Kidney (tissue), 22 donors: ENCODE measurements at places on chromosomes 16 and 17. TPM values are rescaled to one million over a fixed set of nuclear protein-coding genes. Genes with fewer than 3 reads are reported as not detected.

DNA sequence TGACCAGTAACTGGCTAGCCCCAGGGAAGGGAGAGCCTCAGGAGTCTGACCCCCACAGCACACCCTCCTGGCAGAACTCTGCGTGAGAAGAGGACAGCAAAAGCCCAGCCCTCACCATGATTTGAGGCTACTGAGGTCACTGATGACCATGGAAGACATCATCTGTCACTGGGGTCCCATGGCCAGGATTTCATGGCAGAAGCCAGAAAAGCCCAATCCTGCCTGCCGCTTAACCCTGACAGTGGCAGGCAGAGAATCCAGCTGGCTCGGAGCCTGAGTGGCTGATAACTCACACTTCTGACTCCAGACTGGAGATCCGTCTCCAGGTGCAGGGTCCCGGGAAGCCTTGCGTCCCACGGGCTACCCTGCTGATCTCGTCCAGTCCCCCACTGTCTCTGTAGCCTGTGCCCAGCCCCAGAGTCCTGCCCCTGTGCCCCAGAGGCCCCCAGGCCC lies 17.5 kb downstream of the GRIN2C start:
- DNase-seq: no peak

Gene FKBP10
- 19.6 TPM for polyA plus RNA-seq

Gene CNTNAP4
- not detected for polyA plus RNA-seq

GRCh38 chr16:1159325-1159972 lies 6.5 kb downstream of the CACNA1H start:
- DNase-seq: no peak

DNA sequence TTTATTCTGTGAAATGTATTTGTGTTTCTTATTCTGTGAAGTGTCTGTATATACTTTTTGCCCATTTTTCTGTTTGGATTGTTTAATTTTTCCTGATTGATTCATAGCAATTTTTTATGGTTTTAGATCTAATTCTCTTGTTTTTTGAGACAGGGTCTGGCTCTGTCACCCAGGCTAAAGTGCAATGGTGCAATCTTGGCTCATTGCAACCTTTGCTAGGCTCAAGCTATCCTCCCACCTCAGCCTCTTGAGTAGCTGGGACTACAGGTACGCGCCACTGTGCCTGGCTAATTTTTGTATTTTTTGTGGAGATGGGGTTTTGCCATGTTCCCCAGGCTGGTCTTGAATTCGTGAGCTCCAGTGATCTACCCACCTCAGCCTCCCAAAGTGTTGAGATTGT lies 31.5 kb downstream of the NF1 start:
- DNase-seq: no peak

GRCh38 chr17:6471531-6472465 lies 27.5 kb downstream of the PIMREG start:
- DNase-seq: no peak

GRCh38 chr17:37490638-37491614 lies 1.2 kb downstream of the DUSP14 start:
- DNase-seq: peak; percentile 23

DNA sequence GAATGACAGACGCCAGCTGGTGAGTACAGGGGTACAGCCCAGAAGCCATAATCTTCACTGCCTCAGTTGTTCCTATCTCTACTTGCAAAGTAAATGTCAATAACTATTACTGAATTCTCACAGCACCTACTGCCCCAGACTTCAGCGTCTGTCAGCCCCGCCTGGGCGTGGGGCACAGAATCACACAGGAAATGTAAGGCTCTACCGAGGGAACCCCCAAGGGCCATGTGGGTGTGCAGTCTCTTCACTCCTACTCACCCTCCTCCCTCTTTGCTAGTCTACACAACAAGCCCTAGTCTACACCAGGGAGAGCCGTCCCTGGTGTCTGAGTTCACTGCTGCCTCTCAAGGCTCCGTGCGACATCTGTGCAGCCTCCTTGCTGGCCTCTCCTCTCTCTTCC lies 4.5 kb downstream of the NPTX1 start:
- DNase-seq: no peak

DNA sequence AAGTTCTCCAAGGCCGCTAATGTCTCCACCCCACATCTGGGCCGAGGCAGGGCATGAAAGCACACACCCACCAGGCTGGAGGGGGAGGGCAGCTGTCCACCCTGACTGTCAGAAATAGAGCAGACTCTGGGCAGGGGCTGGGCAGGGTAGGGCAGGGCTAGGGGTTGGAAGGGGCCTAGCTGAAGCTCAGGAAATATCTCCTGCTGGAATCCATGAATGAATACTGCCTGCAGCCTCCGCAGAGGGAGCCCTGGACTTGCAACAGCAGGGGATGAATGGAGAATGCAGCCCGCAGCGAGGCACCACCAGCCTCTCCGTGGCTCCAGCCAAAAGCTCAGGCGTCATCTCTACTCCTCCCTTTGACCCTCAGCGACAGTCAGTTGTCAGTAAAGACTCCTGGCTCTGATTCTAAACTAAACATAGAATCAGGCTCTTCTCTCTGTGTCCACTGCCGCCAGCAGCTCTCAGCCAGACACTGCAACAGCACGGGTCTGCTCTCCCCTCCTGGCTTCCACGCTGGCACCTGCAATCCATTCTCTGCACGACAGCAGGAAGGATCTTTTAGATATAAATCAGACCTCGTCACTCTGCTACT lies 23.9 kb upstream of the NGFR start:
- no peak for DNase-seq

- no peak for DNase-seq
Measured at GRCh38 chr17:47162013-47162622, 27.0 kb downstream of the CDC27 start.

DNA sequence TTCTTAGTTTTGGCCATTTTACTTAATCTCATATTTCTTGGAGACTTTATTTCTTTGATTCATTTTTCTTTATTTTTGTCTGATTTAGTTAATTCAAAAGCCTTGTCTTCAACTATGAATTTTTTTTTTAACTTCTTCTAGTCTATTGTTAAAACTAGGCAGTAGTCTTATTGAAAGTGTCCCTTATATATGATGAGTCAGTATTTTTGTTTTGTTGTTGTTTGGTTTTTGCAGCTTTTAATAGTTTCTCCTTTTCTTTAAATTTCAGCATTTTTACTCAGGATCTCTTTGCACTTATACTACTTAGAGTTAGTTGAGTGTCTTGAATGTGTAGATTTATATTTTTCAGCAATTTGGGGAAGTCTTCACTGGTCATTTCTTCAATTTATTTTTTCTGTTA lies 758.5 kb upstream of the CDH8 start:
- no peak for DNase-seq

GRCh38 chr17:50482110-50482509 lies 3.5 kb downstream of the RSAD1 start:
- DNase-seq: no peak

GRCh38 chr17:40960144-40960543 lies 6.6 kb downstream of the KRT39 start:
- no peak for DNase-seq

Gene KRTAP2-3
- not detected for polyA plus RNA-seq

- DNase-seq: no peak
Measured at GRCh38 chr17:43874293-43874692, 27.3 kb downstream of the CD300LG start.

- DNase-seq: no peak
Measured at GRCh38 chr17:29677221-29677791, 54.6 kb upstream of the CORO6 start.

- DNase-seq: no peak
Measured at GRCh38 chr16:84959045-84959576, 52.2 kb downstream of the ZDHHC7 start.

Gene SKA2
- polyA plus RNA-seq: 40.3 TPM

DNA sequence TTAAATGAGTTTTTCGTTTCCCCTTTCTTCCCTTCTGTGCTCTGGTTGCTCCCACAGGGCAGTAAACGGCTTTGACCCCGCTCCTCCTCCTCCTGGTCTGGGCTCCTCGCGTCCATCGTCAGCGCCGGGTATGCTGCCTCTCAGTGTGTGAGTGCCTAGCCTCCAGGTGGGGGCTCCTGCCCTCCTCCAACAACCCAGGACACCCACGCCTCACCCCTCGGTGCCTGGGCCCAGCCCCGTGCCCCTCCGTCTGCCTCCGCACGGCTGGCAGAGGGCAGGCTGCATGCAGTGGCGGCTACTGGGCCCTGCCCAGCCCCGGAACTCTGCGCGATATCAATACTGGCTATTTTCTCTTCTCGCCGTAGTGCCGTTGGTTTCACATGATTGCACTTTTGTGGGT lies 31.2 kb downstream of the NDEL1 start:
- DNase-seq: no peak

DNA sequence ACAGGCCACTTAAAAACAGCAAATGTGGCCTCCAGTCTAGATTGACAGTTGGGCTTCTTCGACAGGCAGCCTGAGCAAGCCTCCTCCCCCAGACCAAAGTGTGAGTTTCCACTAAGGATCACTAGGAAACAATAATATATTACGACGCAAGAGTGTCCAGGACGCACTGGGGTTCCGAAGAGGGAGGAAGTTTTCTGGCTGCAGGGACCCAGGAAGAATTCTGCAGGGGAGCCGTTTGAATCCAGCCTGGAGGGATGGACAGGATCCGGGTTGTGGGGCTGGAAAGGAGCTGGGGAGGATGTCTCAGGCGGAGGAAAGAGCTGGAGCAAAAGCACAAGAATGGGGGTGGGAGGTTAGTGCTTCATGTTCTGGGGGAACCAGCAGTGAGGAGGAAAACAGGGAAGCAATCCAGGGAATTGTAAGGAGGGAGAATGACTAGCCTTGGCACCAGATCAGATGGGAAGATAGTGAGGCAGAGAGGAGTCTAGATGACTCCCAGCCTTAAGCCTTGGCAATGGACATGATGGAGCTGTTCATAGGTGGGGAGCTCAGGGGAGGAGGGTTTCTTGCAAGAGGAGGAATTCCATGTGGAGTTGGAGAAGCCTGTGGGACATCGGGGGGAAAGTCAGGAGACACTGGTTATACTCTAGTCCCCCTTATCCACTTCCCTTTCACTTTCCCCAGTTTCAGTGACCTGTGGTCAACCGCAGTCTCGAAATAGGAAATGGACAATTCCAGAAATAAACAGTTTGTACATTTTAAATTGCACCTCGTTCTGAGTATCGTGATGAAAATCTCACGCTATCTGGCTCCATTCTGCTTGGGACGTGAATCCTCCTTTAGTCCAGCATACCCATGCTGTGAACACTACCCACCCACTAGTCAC lies 26.6 kb downstream of the NGFR start:
- no peak for DNase-seq

Gene SDR42E2
- polyA plus RNA-seq: not detected

Gene OTOA
- polyA plus RNA-seq: 0.39 TPM

DNA sequence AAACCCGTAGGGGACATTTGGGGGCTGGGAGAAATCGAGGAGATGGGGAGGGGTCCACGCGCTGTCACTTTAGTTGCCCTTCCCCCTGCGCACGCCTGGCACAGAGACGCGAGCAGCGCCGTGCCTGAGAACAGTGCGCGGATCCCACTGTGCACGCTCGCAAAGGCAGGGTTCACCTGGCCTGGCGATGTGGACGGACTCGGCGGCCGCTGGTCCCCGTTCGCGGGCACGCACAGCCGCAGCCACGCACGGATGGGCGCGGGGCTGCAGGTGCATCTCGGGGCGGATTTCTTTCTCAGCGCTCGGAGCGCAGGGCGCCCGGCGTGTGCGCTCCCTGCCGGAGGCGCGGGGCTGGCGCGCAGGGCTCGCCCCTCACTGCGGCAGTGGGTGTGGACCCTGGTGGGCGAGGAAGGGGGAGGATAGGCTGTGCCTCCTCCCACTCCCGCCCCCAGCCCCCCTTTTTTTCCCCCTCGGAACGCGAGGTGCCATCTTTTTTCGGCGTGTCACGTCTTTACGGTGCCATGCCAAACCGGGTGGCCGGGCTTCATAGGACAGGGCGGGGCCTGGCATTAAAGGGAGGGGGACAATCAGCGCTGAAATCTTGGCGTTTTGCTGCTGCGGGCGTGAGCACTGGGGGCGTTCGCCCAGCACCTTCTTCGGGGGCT lies 1.1 kb downstream of the MAPT start:
- peak; percentile 54 for DNase-seq

- no peak for DNase-seq
Measured at GRCh38 chr16:57926041-57926440, 44.9 kb downstream of the CNGB1 start.

Gene HSD17B2
- polyA plus RNA-seq: 1.8 TPM

- no peak for DNase-seq
Measured at GRCh38 chr17:20952183-20952582, 90.6 kb downstream of the USP22 start.

DNA sequence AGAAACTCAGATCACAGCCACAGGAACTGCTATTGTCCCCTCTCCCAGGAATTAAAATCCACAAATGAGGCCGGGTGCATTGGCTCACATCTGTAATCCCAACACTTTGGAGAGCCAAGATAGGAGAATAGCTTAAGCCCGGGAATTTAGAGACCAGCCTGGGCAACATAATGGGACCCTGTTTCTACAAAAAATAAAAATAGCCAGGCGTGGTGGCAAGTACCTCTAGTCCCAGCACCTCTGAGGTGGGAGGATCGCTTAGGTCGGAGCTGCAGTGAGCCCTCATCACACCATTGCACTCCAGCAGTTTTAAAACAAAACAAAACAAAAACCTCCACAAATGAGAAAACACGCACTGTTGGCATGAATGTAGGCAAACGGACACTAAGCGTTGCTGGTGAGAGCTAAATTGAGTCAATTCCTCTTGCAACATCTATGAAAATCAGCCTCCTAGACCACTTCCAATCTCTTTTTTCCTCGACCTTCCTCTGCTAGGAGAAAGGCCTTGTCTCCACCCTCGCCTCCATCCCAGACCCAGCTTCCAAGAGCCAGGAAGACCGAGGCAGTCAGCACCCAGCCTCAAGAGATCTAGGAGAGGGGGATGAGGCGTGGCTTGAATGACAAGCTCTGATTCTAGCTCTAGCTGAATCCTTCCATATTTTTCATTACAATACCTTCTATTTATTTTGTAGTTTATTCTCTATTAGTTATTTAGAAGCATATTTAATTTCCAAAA lies 14.8 kb downstream of the TLE7 start:
- DNase-seq: no peak

Gene GUCY2D
- 0.24 TPM for polyA plus RNA-seq

DNA sequence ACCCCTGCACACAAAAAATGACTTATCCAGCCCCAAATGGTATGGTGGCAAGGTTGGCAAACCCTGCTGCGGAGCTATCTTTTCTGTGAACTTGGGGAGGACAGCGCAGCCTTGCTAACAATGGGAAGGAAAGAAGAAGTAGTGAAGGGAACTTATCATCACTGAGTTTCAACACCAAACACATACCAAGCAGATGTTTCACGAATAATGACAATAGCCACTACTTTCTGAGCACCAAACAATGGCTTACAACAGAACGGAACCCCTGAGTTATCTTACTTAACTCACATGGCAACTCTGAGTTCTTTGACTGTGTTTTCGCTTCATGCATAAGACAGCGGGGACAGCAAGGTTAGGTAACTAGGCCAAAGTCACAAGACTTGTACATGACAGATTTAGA lies 148.9 kb downstream of the XYLT1 start:
- DNase-seq: no peak

Gene NRN1L
- polyA plus RNA-seq: 1.2 TPM

DNA sequence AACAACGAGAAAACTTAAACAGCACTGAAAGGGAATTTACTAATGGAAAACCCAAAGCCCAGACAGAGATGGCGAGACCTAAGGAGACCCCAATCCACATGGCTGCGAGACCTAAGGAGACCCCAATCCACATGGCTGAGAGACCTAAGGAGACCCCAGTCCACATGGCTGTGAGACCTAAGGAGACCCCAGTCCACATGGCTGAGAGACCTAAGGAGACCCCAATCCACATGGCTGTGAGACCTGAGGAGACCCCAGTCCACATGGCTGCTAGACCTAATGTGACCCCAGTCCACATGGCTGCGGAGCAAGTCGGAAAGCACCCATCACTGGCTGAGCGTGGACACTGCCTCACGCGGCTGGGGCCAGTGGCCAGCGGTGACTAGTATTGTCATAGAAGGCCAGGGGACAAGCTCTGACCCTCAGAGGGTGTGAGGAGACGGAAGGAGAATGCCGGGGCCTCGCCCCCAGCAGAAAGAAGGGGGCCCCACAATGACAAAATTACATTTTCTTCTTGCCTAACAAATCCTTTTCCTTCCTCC lies 241.8 kb downstream of the C16orf95 start:
- no peak for DNase-seq

Gene ITGAD
- not detected for polyA plus RNA-seq
